ENCODE measurements at places on chromosomes 2 and 18.

GRCh38 chr2:34734662-34735061 is 1135.6 kb upstream of the FAM98A start:
- DNase-seq, result no peak

DNA sequence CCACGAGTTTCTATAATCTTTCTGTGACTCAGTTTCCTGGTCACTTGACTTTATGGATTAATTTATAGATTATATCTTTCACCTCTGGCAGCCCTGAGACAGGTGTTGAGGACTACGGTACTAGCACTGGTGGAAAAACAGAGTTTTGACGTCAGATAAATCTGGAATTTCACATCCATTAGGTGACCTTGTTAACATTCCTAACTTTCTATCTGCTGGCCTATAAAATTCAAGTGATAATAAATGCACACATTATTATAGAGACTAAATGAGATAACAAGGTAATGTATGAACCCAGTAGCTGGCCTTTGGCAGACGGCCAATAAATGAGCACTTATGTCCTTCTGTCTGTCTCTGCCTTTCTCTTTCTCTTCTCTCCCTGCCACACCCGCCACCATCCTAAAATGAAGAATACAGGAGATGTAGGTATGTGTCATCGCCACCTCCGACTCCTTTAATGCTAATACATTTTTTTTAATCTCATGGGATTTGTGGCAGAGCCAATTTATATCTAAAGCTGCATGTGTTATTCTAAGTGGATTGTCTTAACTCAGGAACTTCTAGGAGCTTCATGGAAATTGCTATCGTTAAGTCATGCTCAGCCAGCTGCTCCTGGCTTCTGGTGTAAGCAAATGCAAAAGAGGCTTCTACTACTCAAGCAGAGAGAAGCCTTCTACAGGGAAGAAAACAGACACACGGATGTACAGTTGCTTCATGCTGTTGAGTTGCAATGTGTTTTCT is 2.3 kb downstream of the TM4SF20 start:
- no peak for DNase-seq

- no peak for DNase-seq
These were observed 366.7 kb downstream of the NUP35 start for GRCh38 chr2:183490914-183491313.

- DNase-seq, result no peak
These were observed 1.8 kb downstream of the EVX2 start for GRCh38 chr2:176081837-176082524.

DNA sequence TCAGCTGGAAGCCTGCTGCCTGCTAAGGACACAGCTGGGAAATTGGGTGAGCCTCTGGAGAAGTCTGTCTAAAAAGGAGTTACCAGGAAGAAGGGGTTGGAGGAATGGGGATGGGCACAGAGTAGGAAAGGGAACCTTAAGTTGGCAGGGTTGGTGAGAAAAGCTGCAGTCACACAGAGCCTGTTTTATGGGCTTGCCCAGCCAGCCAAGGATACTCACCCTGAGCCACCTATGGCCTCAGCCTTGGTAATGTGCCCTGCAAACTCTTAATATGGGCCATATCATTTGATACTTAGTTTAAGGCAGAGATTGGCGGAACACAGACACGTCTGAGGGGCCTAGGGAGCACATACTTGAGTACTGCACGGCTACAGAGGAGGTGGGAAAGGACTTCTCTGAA is 418.3 kb upstream of the RAB12 start:
- DNase-seq, result no peak

DNA sequence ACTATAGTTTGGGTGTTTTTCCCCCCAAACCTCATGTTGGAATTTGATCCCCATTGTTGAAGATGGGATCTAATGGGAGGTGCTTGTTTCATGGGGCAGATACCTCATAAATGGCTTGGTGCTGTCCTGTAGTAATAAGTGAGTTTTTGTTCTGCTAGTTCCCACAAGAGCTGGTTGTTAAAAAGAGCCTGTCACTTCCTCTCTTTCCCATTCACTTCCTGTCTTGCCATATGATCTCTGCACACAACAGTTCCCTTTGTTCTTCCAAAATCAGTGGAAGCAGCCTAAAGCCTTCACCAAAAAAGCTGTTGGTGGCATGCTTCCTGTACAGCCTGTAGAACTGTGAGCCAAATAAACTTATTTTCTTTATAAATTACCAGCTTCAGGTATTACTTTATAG is 768.2 kb upstream of the VRK2 start:
- DNase-seq, result no peak

DNA sequence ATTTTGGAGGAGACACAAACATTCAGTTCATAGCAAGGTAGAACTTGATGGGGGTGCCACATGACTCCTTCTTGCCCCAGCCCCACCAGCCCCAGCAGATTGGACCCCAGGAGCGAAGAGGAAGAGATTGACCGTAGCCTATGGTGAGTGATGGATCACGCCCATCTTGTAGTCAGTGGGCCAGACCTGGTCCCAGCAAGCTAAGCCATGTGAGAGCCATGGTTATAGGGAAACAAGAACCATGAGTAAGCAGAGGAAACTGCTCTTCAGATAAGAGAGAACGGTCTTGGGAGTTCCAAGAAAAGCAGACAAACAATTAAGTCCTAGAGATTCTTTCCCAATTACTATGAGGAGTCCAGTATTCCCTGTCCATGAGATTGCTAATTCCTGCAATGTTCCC is 4.6 kb upstream of the TCF4 start:
- DNase-seq, result no peak

- DNase-seq, result no peak
These were observed 73.3 kb downstream of the LONRF2 start for GRCh38 chr2:100248971-100249370.

Measured in hypothalamus (tissue), 51 donors.